ENCODE measurements at places on chromosomes 12 and 14.

- DNase-seq = no peak
Observed at GRCh38 chr14:93039649-93040315, 75.9 kb downstream of the ITPK1 start.

DNA sequence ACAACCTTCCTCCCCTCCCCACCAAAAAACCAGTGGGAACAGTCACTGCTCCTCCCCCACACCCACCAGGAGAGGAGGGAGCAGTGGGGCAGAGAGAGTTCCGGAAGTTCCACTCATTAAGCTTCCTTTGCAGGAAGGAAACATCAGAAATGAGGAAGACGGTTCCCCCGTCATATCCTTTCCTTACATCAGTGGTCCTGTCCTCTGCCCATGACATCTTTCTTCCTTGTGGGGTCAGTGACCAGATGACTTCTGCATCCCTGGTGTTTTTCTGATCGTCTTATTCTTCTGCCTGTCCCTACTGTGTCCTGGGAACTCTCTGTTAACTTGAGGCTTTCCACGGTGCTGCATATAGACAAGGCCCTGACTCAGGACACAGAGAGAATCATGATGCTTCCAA is 40.8 kb upstream of the SPTLC2 start:
- DNase-seq = no peak

- DNase-seq = no peak
Observed at GRCh38 chr14:67900231-67900630, 80.7 kb downstream of the RAD51B start.

DNA sequence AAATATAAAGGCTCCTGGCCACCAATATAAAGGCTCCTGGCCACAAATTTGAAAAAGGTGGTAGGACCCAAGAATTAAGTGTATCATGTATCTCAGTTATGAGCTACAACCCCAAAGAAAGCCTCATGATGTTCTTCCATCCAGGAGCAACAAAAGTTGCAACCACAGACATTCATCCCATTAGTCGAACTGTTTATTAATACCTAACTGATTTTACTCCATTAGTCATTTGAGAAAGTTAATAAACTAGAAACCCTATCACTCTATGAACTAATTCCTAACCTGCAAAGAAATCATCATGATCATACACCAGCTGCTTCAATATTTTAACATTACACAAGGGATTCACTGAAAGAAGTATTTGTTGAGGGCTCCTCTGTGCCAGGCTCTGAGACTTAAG is 253.2 kb upstream of the GRIP1 start:
- DNase-seq = no peak

DNA sequence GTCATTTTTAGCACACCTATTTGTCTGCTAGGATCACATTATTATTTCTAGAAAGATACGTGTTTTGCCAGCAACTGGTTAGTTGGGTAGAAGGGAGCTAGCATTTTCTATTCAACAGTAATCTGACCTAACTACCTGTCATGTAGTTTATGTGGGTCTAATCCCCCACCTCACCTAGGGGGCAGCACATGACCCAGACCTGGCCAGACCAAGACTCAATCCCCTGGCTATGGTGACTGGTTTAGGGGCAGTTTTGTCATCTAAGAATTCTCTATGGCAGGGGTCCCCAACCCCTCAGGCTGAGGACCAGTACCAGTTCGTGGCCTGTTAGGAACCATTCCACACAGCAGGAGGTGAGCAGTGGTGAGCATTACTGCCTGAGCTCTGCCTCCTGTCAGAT is 29.5 kb upstream of the EVL start:
- no peak for DNase-seq

GRCh38 chr12:10167599-10167998 is 4.3 kb downstream of the OLR1 start:
- DNase-seq = no peak
